ENCODE measurements at places on chromosomes 7 and 10.

DNA sequence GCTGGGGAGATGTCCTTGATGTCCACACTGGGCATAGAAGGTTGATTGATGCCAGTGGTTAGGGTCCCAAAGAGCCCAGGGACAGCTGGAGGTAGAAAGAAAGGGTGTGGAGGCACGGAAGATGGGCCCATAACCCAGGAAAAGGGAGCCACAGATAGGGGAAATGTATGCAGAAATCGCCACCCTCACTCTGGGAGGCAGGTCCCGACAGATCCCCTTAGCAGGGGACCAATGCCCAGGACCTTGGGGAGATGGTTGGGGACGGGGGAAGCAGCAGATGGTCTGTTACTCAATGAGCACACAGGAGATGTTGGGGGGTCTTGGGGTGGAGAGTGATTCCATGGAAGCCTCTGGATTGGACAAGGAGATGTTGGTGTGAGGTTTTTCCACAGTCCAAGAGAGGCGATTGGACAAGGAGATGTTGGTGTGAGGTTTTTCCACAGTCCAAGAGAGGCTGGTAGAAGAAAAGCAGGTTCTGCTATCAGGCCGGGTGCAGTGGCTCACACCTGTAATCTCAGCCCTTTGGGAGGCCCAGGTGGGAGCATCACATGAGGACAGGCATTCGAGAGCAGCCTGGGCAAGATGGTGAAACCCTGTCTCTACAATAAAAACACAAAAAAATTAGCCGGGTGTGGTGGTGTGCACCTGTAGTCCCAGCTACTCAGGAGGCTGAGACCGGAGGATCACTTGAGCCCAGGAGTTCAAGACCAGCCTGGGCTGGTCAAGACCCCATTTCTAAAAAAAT is 7.0 kb upstream of the PPP1R35 start:
- DNase-seq, result no peak

- DNase-seq, result no peak
These were observed 215.1 kb upstream of the FRMD4A start for GRCh38 chr10:14545827-14546226.

DNA sequence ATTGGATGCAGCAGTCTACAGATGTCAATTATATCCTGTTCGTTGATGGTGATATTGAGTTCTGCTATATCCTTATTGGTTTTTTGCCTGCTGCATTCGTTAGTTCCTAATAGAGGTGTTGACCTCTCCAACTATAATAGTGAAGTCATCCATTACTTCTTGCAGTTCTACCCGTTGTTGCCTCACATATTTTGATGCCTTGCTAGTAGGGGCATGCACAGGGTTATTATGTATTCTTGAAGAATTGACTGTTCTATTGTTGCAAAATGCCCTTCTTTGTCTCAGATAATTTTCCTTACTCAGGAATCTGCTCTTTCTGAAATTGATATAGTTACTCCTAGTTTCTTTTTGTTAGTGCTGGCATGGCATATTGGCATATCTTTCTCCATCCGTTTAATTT is 140.1 kb upstream of the INHBA start:
- no peak for DNase-seq

DNA sequence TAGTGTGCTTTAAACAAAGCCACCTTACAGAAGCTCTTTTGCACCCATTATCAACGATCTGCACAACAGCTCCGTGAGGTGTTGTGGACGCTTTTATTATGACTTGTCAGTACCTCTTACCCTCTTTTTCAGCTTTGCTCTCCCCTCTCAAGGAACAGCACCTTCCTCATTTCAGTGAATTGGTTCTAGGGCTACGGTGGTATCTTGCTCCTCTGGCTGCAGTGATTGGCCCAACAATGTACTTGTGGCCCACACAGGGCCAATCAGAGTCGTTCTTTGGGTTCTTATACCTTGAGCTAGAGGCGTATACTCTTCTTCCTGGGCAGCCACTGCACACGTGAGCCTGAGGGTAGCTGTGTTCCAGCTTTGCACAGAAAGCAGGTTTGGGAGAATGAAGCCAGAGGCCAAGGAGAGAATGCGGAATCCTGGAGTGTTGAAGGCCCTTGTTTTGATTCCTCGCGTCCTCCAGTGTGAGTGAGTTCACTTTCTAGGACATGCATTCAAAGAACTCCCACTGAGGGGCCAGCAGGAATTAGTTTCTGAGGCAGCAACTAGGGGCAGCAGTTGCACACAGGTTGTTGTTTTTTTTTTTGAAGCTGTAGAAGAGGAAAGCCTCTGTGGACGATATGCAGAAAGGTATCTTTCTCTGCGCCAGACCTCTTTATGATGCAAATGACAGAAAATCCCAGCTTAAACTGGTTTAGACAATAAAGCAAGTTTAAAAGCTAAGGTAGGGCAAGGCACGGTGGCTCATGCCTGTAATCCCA is 49.8 kb upstream of the PDZD8 start:
- no peak for DNase-seq

GRCh38 chr10:109877546-109877945 is 45.8 kb downstream of the XPNPEP1 start:
- DNase-seq, result no peak

- DNase-seq, result no peak
These were observed 96.7 kb downstream of the KIF20B start for GRCh38 chr10:89798092-89798491.

DNA sequence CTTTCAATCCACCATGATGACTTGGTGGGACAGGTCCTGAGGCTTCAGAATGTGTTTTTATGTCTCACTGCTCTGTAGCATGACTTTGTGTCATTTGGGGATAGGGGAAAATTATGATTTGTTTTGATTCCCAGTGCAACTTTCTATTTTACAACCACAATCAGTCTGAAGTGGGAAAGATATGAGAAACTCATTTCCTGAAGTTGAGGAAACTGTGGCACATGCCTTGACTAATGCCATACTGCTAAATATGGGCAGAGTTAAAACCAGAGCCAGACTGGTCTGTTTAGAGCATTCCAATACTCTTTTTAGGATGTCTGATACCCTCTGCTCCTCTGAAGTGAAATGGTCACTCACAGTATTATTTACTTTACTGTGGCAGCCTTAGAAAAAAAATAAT is 307.7 kb downstream of the ADRA2A start:
- DNase-seq, result no peak

DNA sequence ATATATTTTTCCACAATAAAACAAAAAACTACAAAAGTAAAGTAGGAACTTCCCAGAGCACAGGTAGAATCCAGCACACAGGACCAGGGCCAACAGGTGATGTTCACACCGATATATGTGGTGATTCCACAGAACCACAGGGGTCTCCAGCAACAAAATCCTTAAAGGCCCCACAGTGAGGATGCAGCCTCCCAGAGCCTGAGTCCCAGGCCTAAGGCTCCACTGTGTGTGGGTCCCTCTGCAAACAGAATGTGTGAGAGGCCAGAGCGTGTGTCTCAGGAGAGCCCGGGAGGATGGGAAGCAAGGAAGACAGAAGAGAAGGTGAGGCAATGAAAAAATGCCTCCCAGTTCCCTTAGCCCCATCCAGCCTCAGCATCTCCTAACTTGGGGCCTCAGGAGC is 173.9 kb downstream of the GRID1 start:
- no peak for DNase-seq

DNA sequence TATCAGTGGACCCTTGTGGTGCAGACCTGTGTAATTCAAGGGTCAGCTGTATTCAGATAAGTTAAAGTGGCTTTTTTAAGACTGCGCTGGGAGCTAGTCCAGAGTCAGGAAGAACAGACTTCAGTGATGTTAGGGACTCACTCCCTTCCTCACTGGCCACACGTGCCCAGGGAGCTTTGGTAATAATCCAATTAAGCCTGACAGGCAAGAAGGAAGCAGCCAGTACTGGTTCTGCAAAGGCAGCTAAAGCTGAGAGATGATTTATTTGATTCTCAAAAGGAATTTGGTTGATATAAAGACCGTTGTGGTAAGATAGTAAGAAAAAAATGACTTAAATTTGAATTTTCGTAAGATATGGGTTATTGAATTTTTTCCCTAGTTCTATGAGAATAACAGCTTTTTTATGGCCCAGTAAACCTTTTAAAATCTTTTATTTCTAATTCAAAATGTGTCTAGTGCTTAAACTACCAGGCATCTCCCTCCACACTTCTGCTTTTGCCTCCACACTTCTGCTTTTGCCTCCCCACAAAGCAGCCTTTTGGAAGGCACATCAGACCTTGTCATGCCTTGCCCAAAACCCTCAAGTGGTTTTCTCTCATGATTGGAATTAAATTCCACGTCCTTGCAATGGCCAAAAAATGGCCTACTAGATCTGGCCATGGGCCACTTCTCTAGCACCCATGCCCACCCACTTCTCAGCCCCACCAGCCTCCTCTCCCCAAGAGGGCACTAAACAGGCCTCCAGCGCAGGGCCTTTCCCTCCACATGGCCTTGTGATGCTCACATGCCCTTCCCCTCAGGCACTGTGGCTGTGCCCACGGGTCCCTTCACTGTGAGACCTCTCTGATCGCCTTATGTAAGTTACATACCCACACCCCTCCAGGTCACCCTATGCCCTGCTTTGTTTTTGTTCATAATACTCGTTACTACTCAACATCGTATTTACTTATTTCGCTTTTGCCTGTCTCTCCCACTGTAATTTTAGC is 92.5 kb downstream of the POU6F2 start:
- no peak for DNase-seq

GRCh38 chr7:34073676-34074075 is 168.3 kb downstream of the BMPER start:
- no peak for DNase-seq

All from CD4-positive, alpha-beta T cell treated with Interleukin-4 for 1 hour (primary cell).